Gastroesophageal sphincter (tissue), 4 donors: ENCODE measurements at places on chromosomes 7 and 10. TPM values are rescaled to one million over a fixed set of nuclear protein-coding genes. Genes with fewer than 3 reads are reported as not detected.

Gene METTL27
- total RNA-seq = 0.93 TPM

Gene TUBB8
- total RNA-seq = not detected

Gene TAS2R41
- total RNA-seq = not detected

GRCh38 chr7:133458688-133459087 is 205.8 kb downstream of the EXOC4 start:
- no peak for ATAC-seq

- no peak for ATAC-seq
These were observed 34.0 kb downstream of the ADAP1 start for GRCh38 chr7:920351-921070.

DNA sequence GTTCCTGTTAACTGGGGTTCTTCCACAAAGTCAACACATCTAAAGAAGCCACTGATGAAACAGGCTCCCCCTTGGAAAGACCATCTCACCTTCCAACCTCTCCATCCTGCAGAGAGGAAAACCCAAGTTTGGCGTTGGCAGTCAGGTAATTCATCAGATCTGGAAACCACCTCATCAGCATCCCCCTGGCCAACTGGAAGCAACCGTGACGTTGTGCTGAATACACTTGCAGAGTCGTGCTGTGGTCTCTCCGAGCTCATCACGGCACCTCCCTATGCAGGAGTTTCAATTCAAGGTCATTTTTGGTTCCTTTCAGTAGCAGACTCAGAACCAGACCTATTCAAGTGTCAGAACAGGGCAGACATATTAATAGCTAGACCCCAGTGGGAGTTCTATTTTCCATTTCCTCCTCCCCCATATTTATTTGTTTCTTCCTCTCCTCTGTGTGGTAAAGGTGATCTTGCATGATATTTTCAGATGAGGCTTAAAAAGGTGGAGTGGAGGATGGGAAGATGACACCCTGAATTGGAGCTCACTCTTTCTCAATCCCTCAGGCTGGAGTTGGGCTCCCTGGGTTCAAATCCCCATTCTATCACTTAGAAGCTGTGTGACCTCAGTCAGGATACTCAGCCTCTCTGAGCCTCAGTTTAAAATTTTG is 149.1 kb upstream of the ADO start:
- no peak for ATAC-seq

DNA sequence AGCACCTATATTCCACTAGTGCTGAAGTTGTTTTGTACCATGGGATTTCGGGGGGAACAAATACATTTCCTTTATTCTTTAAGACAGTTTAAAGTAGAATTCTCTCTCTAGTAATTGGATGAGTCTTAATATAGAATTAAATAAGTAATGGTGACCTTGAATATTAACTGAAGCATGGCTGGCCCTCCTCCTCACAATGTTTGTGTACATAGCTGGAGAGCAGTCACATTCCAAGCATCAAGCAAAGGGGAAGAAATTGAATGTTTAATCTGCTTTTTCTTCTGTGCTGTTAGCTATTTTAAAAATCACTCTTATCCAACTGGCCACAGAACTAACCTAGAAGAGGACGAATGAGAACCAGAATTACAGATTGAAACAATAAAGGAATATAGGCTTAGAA is 906.9 kb downstream of the CCSER2 start:
- ATAC-seq = no peak

DNA sequence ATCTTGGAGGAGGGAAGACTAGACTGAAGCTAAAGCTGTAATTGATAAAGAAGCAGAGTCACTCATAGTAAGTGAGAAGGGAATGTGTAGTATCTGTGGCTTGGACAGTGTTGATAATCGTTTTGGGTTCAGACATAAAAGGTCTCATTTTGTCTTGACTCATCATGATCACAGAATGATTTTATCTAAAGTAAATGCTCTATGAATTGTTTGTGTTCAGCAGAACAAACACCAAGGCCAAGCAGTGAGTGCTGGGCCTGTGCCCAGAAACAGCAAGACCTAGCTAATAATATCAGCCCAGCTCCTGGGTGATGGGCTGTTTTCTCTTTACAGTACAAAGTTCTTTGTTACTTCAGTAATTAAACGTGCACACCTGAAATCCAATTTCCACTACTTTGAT is 26.7 kb upstream of the CD36 start:
- ATAC-seq = no peak
